ENCODE measurements at places on chromosomes 3 and 15. TPM values are rescaled to one million over a fixed set of nuclear protein-coding genes. Genes with fewer than 3 reads are reported as not detected.

LZTFL1 gene
- 7.1 TPM for total RNA-seq

A4GNT gene
- total RNA-seq: not detected

GRCh38 chr3:30073622-30074021 lies 532.8 kb upstream of the TGFBR2 start:
- peak; percentile 71 for DNase-seq

- DNase-seq: no peak
Measured at GRCh38 chr3:49805897-49806701, 3.0 kb downstream of the INKA1 start.

DNA sequence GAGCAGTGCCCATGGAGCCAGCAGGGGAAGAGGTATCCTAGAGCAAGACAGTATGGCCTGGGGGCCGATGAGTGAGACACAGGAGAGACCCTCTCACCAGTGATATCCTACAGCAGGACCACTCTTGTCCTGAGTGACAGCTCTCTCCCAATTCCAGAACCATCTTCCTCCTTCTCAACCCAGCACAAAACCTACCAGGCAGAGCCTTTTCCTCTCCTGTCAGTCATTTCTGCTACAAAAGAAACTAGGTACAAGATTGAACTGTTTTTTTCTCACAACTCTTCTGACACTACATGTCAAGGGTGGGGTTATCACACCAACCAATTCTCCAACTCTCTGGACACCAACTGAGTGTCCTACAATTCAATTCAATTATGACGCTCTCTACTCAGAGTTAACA lies 506.6 kb downstream of the EPHB1 start:
- no peak for DNase-seq

DNA sequence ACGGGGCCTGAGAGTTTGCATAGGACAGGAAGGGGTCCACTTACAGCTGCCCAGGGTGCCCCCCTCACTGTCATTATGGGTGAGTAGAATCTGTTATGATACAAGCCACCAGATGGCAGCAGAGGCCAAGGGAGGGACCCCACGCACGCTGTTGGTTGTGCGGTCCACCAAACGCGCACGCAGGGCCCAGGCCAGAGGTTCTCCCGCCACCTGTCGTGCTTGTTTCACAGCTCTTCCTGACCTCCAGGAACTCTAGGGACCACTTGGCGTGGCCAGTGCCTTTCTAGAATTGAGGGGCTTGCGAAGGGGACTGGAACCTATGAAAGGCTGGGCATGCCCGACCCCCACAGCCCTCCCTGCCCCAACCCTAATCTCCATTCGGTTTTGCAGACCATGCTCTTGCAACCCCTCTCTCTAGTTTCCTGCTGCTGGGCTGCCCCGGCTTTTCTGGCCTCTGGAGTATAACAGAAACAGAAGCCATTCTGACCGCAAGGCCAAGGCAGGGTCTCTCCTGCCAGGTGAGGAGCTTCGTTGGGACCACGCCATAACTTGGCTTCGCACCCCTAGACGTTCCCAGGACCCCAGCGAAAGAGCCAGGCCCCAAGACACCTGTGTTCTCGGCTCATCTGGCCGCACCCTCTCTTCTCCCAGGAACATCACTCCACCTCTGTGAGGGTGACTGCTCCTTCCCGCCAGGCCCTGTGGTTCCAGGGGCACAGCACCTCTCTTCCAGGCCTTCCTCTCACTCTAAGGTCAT lies 46.0 kb downstream of the ALDH1L1 start:
- peak; percentile 23 for DNase-seq

DNA sequence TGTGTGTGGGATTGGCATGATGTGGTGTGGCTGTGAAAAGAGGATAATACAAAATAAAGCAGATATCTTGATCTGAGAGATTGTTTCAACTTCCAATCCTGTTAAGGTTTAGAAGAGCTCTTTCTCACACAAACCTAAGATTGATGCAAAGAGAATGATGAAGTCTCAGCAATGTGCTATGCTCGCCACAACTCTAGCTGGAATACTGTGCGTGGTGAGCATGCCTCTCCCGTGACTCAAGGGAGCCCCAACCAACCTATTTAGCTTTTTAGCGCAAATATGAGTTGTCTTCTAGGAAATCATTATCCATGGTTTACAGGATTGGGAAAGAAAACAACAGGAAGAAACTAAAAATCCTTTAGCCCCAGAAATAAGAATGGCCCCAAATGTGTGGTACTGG lies 28.5 kb downstream of the BTLA start:
- DNase-seq: no peak

GRCh38 chr3:117141812-117142211 lies 432.2 kb downstream of the TUSC7 start:
- no peak for DNase-seq

GRCh38 chr3:134608023-134608770 lies 42.6 kb downstream of the KY start:
- no peak for DNase-seq

GRCh38 chr3:175670557-175670956 lies 811.4 kb downstream of the NAALADL2 start:
- no peak for DNase-seq

DNA sequence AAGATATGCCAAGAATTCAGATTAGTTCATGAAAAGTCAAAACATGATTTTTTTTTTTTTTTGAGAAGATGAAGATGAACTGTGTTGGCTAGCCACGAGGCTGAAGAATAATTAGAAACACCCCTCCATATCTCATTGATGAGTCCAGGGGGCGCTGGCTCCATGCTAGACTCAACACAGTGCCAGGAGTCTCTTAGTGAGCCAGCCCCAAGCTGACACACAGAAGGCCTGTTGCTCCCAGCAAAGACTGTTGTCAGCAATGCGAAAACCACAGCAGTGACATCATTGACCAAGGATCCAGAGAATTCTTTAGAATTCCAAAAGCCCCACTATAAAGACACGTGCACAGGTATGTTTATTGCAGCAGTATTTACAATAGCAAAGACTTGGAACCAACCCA lies 185.2 kb downstream of the ANXA2 start:
- peak; percentile 37 for DNase-seq

GRCh38 chr15:65730549-65731172 lies 61.4 kb downstream of the DENND4A start:
- peak; percentile 20 for DNase-seq

DNA sequence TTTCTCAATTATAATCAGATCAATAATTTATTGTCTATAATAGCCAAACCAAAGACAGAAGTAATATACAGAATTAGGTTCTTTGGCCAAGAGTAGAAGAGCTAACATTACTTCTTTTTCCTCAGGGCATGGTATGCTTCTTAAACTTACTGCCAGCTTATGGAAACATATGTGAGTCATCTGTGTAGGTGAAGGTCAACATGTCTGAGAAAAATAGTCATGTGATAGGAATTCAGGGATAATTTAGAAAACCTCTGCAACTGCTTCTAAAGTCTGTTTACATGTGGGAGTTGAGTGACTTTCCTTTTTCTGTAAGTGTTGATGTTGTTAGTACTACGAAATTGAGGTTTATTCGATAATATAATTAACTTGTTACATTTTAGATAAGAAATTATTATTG lies 19.2 kb upstream of the MAP6D1 start:
- peak; percentile 95 for DNase-seq

- DNase-seq: no peak
Measured at GRCh38 chr3:106204160-106204868, 335.5 kb upstream of the CBLB start.
